ENCODE measurements at places on chromosomes 2 and 18. TPM values are rescaled to one million over a fixed set of nuclear protein-coding genes. Genes with fewer than 3 reads are reported as not detected.

Gene DNAJC5G
- not detected for total RNA-seq

Gene RDH14
- total RNA-seq: 23.0 TPM

Gene ZNF142
- 28.8 TPM for total RNA-seq

Gene DSG1
- not detected for total RNA-seq

Gene STON1
- 12.1 TPM for total RNA-seq

Gene DNAJC27
- total RNA-seq: 14.6 TPM

Gene REG3A
- not detected for total RNA-seq

Gene PID1
- total RNA-seq: 0.55 TPM

Gene MAP3K20
- total RNA-seq: 29.9 TPM

Gene SP100
- total RNA-seq: 0.36 TPM

Gene TLX2
- 0.22 TPM for total RNA-seq

Gene SLC30A3
- 2.8 TPM for total RNA-seq

Gene DPP4
- 0.46 TPM for total RNA-seq

Gene FRZB
- 111 TPM for total RNA-seq

Gene SNTG2
- 2.8 TPM for total RNA-seq

Gene IRS1
- 7.5 TPM for total RNA-seq

Gene SOWAHC
- total RNA-seq: 14.0 TPM

Gene NRP2
- total RNA-seq: 101 TPM

Gene KCNJ3
- 7.7 TPM for total RNA-seq

Gene KCNIP3
- total RNA-seq: 0.26 TPM

Gene SPATA3
- total RNA-seq: not detected

Gene C1QL2
- total RNA-seq: not detected

Gene IKZF2
- 9.5 TPM for total RNA-seq

Gene NT5C1B
- total RNA-seq: not detected

Gene SIX2
- 0.26 TPM for total RNA-seq

Gene CFAP221
- 7.1 TPM for total RNA-seq

Gene FASTKD2
- 18.8 TPM for total RNA-seq

Gene LANCL1
- 64.4 TPM for total RNA-seq

Gene C1GALT1C1L
- total RNA-seq: not detected

Gene POTEI
- total RNA-seq: 0.33 TPM

Gene SERTAD2
- total RNA-seq: 17.1 TPM

Gene TRPM8
- not detected for total RNA-seq

Gene INPP5D
- total RNA-seq: 0.66 TPM

Gene SLC4A5
- 2.0 TPM for total RNA-seq

Gene GLI2
- 25.2 TPM for total RNA-seq

Gene FABP1
- not detected for total RNA-seq

Gene POTEC
- total RNA-seq: not detected

Gene CYTIP
- total RNA-seq: not detected

Gene TMEM237
- total RNA-seq: 51.8 TPM

Gene CARF
- 6.1 TPM for total RNA-seq

Gene SEPTIN10
- 103 TPM for total RNA-seq

Gene SP140L
- 2.9 TPM for total RNA-seq

Gene GALNT5
- not detected for total RNA-seq

Gene OTOS
- not detected for total RNA-seq

Gene TGOLN2
- 52.7 TPM for total RNA-seq

Gene RFTN2
- total RNA-seq: 0.47 TPM

Gene CRYGD
- not detected for total RNA-seq

Gene NCKAP1
- 130 TPM for total RNA-seq

Gene ERBB4
- total RNA-seq: 158 TPM

Gene TANC1
- 9.5 TPM for total RNA-seq

Gene ICOS
- not detected for total RNA-seq

Gene TFCP2L1
- total RNA-seq: 4.3 TPM

Gene WDR75
- total RNA-seq: 65.8 TPM

Gene FZD7
- total RNA-seq: 266 TPM

Gene ANKRD29
- total RNA-seq: 0.44 TPM

All from endodermal cell (in vitro differentiated cells).